ENCODE measurements at places on chromosomes 4 and X. TPM values are rescaled to one million over a fixed set of nuclear protein-coding genes. Genes with fewer than 3 reads are reported as not detected.

DNA sequence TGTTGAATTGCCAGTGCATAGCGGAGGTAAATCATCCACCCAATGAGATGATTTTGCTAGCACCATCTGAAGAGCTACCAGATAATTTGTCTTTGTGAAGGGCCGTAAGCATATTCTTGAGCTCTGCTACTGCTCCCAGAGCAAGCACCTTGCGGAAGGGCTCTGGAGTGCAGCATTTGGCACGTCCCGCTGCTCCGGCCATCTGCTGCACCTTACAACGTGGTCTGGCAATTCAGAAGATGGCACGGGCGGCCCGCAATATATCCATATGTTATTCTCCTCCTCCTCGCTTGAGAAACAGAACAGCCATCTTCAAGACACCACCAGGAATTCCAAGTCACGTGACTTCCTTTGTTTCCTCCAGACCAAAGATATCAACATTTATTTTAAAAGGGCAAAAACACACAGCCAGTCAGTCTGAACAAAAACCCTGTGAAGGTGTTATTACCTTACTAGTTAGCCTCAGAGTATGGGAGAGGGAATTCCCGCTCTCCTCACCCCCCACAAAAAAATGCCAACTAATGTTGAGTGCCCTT lies 1095.7 kb upstream of the TENM3 start:
- H3K4me3 ChIP-seq = no peak overlapping the region
- no peaks in the 10 kb centered on the region for H3K27me3 ChIP-seq
- no peaks in the 10 kb centered on the region for H3K4me1 ChIP-seq

- peaks cover 38% of the 10 kb centered on the region for H3K4me1 ChIP-seq
- no peaks in the 10 kb centered on the region for H3K27me3 ChIP-seq
- H3K27ac ChIP-seq = peak within 1 kb of the TSS; percentile 95
Measured at GRCh38 chrX:318739-319578, at the start of gene GTPBP6. TSS of gene GTPBP6 (minus strand) at chrX:318796. CDS start at chrX:318787, 9 bp downstream.

CTAG2 gene
- total RNA-seq = not detected

TMEM175 gene
- 47.9 TPM for total RNA-seq

DNA sequence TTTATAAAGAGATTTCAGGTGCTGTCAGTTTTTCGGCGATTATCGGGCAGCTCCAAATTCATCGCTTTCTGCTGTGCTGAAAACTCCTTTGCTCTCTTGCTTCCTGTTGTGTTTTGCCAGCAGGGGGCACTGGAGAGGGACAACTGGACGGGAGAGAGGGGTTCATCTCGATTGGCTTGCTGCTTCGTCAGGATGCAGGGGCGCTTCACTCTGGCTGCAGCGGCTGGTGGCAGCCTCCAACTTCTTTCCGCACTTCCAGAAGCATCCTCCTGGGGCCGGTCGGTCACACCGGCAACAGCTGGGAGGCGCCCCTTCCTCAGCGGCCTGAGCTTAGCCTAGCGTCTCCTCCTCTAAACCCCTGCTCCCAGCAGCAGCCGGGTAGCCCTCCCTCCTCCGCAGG lies 29.5 kb downstream of the MSL3 start:
- peak; percentile 68 for DNase-seq
- no peak overlapping the region for H3K27ac ChIP-seq
- H3K27me3 ChIP-seq = no peaks in the 10 kb centered on the region
- H3K4me1 ChIP-seq = peaks cover 9% of the 10 kb centered on the region
- no peak overlapping the region for H3K4me3 ChIP-seq

FGD1 gene
- total RNA-seq = 0.20 TPM

- no peak overlapping the region for H3K4me3 ChIP-seq
- H3K27me3 ChIP-seq = peaks cover 35% of the 10 kb centered on the region
- H3K36me3 ChIP-seq = no peaks in the 10 kb centered on the region
- peaks cover 24% of the 10 kb centered on the region for H3K4me1 ChIP-seq
Measured at GRCh38 chrX:119990556-119991004, 47.0 kb upstream of the NKAP start.
